ENCODE measurements at places on chromosomes 16 and 17.

- no peak for DNase-seq
These were observed 341 bp downstream of the SLC7A6OS start for GRCh38 chr16:68310437-68310773.

GRCh38 chr17:18122990-18123753 is 14.6 kb downstream of the MYO15A start:
- DNase-seq = no peak

DNA sequence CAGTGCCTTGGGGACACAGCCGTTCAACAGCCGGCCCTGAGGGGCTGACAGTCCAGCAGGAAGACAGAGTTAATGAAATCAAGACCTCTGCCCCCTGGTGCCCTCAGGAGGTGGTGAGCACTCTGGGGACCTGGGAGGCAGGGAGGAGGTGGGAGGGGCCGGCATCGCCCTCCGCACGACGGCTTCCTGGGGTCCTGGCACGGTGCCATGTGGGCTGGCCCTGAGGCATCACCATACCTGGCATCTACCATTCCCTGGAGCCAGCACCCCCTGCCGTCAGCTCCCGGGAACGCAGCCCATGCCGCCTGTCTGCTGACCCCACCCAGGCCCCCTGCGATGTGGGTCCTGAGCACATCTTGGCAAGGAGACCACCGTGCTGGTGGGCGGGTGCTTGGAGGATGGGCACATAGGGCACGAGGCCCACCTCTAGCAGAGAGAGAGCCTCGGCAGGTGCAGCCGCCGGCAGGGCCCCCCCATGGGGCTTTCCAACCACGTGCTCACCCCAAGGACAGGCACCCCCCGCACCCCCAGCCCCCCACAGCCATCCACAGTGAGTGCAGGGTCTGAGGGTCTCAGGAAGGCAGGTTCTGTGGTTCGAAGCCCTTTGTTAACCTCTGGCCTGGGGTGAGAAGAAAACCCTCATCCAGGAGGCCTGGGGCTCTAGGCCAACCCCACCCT is 52.5 kb downstream of the ZFPM1 start:
- DNase-seq = peak; percentile 73

DNA sequence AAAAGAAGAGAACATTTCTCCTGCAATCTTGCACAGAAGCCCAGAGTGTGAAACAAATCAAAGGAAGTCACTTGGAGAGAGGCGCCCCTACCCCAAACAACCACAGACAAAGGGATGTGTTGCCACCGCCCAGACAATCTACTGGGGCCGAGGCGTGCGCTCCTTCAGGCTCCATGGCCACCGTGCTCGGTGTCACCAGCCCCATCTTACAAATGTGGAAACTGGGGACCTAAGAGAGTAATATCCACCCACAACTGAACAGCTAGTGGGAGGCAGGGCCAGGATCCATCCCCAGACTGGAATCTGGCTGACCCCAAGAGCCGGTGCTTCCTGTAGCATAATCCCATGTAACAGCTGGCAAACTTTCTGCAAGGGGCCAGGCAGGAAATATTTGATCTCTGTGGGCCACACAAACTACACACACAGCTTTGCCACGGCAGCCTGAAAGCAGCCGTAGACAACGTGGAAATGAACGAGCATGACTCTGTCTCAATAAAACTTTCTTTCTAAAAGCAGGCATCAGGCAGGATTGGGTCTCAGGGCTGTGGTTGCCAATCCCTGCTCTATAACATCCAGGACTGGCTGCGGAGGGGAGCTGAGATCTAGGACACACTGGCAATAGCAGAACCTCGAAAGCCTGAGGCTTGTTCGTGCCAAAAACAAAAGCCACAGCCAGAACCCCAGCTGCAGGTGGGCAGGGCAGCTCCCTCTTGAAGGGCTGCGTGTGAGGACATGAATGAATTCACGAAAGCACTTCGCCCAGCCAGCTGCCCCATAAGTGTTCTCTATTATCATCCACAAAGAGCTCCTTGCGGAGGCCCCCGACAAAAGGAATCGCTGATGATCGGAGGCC is 26.6 kb upstream of the GINS2 start:
- no peak for DNase-seq

GRCh38 chr17:75632863-75633485 is at the start of gene SMIM5:
SMIM5 (plus strand) TSS chr17:75633434; CDS start chr17:75640202, 6,768 bp downstream.
- peak; percentile 86 for DNase-seq

GRCh38 chr17:74005790-74006189 is 197.7 kb upstream of the RPL38 start:
- no peak for DNase-seq

DNA sequence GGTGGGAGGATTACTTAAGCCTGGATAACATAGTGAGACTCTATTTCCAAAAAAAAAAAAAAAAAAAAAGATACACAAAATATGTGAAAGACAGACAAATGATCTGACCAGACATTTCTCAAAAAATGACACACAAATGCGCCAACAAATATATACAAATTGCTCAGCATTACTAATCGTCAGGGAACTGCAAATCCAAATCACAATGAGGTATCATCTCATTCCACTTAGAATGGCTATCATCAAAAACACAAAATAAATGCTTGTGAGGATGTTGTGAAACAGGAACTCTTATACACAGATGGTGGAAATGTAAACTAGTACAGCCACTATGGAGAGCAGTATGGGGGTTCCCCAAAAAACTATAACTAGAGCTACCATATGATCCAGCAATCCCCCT is 62.4 kb downstream of the STX8 start:
- no peak for DNase-seq

- peak; percentile 29 for DNase-seq
These were observed 154.6 kb downstream of the CHD9 start for GRCh38 chr16:53209429-53209828.

Measured in erythroblast (primary cell).